WTC11 (cell line): ENCODE measurements at places on chromosomes 16 and 17.

GRCh38 chr17:13346081-13346533 is 255.6 kb downstream of the HS3ST3A1 start:
- peak; percentile 15 for DNase-seq

DNA sequence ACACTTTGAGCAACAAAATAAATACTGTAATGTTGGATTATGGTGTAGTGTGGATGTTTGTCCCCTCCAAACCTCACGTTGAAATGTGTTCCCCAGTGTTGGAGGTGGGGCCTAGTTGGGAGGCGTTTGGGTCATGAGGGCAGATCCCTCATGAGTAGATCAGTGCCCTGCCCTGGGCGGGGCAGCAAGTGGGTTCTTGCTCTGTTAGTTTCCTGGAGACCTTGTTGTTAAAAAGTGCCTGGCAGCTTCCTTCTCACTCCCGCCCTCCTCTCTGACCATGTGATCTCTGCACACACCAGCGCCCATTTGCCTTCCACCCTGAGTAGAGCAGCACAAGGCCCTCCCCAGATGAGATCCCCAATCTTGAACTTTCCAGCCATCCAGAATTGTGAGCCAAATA is 67.7 kb downstream of the MPRIP start:
- DNase-seq: no peak

DNA sequence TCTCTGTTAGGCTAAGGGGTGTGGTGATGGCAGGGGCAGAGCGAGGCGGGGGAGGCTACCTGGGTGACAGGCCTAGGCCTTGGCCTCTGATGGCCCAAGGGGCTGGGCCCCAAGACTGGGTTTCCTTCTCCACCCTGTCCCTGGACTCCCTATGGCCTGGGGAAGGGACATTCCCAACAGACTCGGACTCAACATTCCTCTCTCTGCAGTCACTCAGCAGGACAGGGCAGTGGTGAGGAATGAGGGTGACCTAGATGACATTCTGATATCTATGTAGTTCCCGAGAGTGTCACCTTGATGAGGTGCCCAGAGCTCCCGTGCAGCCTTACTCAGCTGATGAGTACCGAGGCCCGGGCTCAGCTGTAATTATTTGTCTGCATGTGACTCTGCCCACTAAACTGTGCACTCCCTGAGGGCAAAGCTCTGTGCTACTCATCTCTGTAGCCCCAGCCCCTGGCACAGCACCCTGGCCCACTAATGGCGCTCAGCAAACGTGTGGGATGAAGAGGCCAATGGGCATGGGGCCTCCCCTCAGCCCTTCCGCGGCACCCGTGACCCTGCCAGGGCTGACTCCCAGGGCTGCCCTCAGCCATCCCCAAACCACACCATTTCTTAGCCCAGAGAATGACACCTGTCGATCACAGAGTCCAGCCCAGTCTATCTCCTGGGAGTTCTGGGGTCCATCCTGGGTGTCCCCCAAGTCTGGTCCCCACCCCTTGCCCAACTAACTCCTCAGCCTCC is 2.2 kb downstream of the PLCD3 start:
- no peak for DNase-seq

DNA sequence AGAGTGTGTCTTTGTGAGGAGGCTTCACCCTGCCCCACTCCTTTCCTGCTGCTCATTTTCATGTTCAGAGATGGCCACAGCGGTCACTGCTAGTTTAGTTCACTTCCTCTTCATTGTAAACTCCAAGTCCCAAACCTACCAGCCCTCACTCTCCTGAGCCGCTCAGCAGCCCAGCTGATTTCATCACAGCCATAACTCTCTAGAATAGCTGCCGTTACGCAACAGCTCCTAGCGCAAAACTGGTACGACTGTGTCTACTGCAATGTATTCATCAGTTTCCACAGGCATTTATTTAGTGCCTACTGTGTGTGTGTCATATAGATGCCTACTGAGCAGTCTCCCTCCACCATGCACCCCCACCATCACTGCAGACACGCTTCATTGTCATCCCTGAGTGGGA is 233.5 kb upstream of the RPL38 start:
- DNase-seq: no peak

DNA sequence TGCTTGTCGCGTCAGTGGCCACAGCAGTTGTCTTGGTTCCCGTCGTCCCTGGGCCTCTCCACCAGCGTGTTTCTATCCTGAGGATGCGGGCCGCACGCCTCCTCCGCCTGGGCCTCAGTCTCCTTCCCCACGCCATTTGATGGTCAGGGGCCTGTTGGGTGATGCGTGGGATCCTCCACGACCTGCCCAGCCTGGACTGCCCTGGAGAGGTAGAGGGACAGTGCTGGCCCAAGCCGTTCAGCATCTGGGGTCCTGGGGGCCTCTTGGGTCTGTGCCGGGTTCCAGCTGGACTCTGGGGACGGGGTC is 20.3 kb downstream of the GSE1 start:
- DNase-seq: no peak

DNA sequence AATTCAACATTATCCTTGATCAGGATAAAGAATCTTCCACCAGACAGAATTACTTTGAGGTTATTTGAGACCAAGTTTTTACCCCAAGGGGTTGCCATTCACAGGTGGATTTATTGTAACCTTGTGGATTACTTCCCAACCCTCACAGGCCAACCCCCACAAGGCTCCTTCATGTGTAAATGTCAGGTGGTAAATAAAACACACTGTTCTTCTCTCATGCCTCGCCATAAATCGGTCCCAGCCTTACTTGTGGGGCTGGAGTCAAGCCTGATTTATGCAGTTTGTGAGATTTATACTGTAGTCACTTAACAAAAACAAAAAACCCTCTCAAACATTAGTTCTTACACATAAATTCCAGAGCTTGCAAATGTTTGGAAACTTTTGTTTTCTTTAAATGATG is 98.6 kb upstream of the IRX3 start:
- no peak for DNase-seq

DNA sequence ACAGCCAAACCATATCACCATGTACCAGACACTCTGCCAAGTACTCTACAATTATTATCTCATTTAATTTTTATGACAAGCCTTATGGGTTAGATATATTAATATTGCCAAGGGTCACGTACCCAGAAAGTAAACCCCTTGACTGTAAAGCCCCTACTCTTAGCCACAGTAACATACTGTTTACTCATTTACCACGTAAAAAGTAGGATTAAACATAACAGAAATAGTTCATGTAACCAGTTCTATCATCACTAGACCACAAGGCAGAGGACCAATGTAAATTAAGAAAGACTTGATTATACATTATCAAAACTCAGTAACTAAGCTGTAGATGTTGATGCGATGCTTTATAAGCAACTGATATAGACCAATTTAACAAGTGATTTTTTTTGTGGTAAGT is 101.5 kb upstream of the CNTNAP4 start:
- no peak for DNase-seq
